ENCODE measurements at places on chromosomes 3 and 15. TPM values are rescaled to one million over a fixed set of nuclear protein-coding genes. Genes with fewer than 3 reads are reported as not detected.

DNA sequence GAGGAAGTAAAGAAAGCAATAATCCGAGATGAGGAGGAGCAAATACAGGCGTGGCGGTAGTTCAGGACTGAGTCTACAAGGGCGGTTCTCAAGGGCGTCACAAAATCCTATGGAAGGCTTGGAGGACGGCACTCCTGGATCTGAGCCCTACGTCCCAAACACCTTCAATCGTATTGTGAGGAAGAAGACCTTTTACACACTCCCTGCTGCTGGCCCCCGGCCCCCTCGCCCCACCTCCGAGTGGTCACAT lies 747 bp downstream of the PLD1 start:
- no peak for DNase-seq

DNA sequence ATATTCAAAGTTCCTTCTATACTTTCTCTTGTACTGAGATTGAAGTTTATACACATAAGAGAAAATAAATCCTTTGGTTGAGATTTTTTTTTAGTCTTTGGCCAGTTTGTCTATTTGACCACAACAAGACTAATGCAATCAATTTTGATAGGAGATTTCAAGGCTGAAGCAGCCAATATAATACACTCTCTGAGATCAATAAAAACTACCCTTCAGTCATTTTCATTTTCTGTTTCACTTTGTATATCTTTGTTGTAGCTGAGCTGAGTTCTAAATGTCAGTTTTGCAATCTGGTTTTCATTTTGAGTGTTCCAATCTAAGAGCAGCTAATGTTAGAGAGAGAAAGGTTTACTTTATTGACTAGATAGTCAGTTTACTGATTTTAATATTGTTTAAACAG lies 623.8 kb upstream of the ROBO1 start:
- no peak for DNase-seq

GRCh38 chr3:72658466-72659100 lies 189.7 kb downstream of the SHQ1 start:
- no peak for DNase-seq

GRCh38 chr15:98878172-98878571 lies 129.4 kb downstream of the PGPEP1L start:
- DNase-seq, result no peak

DNA sequence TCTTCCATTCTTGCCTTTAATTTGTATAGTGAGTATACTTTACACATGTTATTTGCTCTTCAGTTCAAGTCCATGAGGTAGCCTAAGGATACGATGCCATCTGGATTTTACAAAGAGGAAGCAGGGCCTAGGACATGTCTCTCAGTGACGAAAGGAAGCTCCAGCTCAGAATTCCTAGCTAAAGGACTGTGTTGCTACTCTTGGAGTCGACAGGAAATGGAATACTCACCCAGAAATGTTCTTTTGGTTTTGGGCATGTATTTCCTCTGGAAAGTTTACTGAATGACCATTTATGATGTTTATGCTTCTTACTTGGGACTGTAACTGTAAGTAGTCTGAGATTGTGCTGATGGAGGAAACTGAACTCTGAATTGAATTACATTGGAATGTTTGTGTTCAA lies 12.5 kb downstream of the OXNAD1 start:
- no peak for DNase-seq

Gene PARL
- polyA plus RNA-seq, result 60.0 TPM

- DNase-seq, result no peak
These were observed 170.9 kb downstream of the OXSM start for GRCh38 chr3:25960776-25961175.

DNA sequence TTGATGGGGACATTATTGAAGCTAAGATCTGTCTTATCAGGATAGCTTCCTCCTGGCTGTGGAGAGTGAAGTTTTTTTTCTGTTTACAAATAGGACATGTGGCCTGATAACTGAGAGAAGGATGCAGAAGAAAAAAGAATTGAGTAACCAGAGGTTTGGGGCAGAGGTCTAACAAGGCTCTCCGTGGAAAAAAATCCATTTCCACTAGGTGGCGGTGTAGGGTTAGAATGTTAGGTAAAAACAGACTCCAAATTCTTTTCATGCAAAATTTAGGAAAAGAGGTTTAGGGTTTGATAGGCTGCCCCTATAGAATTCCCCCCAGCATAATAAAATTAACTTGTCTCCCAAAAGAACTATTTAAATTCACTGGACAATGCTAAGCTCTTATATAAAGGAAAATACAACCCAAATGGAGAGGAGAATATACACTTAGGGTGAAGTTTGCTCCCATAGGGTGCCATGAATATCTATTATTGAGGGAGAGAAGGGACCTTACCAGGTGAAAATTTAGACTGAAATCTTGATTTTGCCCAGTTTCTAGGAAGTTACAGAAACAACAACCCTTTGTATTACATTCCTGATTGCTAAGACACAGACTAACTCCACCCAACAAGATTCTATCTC lies 1560.4 kb downstream of the OTOL1 start:
- DNase-seq, result peak; percentile 26

DNA sequence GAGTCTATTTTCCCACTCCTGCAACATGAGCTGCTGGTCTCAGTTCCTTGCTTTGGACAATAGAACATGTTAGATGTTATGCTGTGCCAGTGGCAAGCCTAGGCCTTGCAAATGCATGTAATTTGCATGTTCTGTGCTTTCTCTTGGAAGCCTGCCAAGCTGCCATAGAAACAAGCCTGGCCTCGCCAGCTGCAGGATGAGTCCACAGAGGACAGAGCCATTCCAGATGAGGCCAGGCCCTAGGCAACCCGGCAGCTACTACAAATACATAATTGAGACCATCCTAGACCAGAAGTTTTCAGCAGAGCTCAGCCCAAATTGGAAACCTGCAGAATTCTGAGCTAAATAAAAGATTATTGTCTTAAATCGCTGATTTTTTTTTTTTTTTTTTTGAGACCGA lies 39.6 kb downstream of the TRIM69 start:
- DNase-seq, result no peak

GRCh38 chr15:59169251-59169708 lies 37.4 kb upstream of the LDHAL6B start:
- DNase-seq, result no peak

GRCh38 chr3:167978486-167978885 lies 117.2 kb downstream of the GOLIM4 start:
- no peak for DNase-seq

DNA sequence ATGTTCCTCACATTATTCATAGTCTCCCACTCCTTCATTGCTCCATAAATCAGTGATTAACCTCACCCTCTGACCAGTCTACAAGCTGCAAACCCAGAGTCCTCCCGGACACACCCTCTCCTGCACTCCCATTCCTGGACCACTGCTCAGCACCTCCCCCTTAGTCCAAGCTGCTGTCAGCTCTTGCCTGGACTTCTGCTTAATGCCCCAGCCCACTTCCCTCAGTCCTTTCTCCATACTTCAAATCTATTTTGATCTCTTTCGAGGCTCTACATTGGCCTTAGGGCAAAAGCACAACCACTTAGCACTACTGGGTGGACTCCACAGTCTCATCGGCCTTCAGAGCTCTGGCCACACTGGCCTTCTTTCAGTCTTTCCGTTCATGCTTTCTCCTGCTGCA lies 79.4 kb upstream of the FAM98B start:
- no peak for DNase-seq

Gene LRRN1
- polyA plus RNA-seq, result 23.4 TPM

GRCh38 chr15:74428970-74429780 lies 4.6 kb downstream of the SEMA7A start:
- no peak for DNase-seq

DNA sequence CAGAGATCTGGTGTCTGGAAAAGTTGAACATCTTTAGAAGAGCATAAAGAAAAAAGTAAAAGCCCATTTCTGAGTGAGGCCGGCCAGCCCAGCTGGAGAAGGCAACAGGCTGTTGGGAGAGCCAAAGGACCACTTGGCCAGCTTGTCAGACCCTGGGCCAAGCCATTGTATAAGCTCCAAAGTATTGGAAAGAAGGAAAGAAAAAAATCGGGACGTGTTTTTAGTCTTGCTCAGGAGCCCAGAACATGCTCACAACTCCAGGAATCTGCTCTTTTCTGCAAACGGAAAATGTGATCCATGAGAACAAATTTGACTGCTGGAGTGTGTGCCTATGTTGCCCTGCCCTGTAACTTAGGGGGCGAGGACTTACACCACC lies 10.4 kb upstream of the CLPX start:
- no peak for DNase-seq

- DNase-seq, result peak; percentile 40
These were observed 756 bp downstream of the CLPX start for GRCh38 chr15:65184305-65184867.

Gene MASP1
- 8.7 TPM for polyA plus RNA-seq

DNA sequence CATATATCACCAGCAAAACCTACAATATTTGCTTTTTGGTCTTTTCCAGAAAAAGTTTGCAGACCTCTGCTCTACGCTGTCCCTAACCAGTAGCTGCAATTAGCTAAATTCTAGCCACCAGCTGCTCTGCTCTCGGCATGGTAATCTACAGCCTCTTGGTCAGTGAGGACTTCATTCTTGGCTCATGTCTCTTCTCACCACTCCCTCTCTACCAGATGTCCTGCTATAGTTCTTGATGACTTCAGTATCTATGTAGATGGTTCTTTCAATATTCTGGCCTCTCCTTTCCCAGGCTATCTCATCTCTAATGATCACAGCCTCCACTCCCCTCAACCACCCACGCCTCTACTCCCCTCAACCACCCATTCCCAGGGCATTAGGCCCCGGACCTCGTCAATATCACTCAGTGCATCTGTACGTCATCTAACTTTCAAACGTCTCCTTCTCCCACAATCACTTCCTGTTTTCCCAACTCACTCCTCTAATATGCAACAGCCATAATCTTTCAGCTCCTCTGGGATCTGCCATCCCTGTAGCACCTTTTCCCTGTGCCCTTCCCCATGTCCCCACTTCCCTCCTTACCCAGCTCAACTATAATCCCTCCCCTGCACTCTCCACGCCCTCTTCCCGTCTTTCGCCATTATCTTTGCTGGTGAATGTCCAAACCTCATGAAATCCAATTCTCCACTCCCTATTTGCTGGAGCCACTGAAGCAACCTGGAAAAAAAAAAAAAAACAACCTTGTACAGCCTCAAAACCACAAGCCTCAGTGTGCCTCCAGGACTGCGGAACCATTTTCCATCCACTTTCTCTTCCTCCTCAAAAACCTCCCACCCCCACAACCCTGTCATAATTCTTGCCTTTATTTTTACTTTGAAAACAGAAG lies 429.4 kb upstream of the PROK2 start:
- DNase-seq, result no peak

- DNase-seq, result no peak
These were observed 2.9 kb upstream of the EPHB3 start for GRCh38 chr3:184558726-184559125.

DNA sequence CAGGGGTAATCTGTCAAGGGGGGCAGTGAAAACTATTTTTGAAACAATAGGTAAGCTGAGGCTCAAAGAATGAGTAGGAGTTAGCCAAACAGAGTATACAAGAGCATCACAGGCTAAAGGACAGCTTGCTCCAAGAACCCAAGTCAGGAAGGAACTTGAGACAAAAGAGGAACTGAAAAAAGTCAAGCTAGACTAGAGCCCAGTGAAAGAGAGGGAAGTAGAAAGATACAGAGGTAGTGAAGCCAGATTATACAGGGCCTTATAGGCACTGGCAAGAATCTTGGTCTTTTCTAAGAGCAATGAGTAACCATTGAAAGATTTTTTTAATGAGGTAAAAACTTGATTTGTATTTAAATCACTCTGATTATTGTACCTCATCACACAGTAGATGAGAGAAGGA lies 69.9 kb downstream of the FILIP1L start:
- no peak for DNase-seq

GRCh38 chr15:27702581-27702980 lies 396.5 kb downstream of the OCA2 start:
- DNase-seq, result no peak

Gene HDAC11
- 14.8 TPM for polyA plus RNA-seq

DNA sequence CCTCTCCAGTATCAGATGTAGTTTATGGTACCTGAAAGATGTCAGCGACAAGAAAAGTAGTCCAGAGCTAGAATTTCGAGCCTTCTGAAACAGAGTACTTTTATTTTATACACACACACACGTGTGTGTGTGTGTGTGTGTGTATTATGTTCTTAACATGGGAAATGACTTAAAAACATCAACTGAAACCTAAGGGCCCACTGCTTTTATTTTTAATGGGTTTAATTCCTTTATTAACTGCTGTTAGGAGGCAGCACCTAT lies 1.9 kb downstream of the TCF12 start:
- no peak for DNase-seq

DNA sequence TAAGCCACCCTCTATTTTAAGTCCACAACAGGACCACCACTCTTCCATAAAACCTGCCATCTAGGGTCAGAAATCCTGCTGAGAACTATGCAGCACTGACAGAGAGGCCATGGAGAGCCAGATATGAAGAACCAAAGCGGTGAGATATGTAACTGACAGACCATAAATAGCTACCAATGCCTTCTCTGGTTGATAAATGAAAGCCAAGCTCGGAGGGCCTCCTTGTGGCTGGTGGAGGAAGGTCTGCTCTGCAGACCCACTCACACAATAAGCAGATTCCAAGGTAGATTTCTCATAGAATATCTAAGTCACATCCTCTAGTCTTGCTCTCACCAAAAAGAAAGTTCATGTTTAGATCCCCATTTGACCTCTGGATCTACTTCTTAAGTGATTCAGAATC lies 38.9 kb downstream of the RYK start:
- DNase-seq, result peak; percentile 11

Gene PLA1A
- polyA plus RNA-seq, result 7.3 TPM

- no peak for DNase-seq
These were observed 113.0 kb downstream of the TMEM266 start for GRCh38 chr15:76172782-76173181.

Gene GOLGA8J
- polyA plus RNA-seq, result 2.9 TPM

GRCh38 chr15:60494108-60494507 lies 15.2 kb upstream of the ICE2 start:
- no peak for DNase-seq

DNA sequence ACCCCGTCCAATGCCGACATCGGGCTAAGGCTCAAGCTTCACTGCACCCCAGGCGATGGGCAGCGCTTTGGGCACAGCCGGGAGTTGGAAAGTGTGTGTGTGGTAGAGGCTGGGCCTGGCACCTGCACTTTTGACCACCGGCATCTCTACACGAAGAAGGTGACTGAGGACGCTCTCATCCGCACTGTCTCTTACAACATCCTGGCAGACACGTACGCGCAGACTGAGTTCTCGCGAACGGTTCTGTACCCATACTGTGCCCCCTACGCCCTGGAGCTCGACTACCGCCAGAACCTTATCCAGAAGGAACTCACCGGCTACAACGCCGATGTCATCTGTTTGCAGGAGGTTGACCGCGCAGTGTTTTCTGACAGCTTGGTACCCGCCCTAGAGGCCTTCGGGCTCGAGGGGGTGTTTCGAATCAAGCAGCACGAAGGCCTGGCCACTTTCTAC lies 1.0 kb downstream of the PDE12 start:
- no peak for DNase-seq

DNA sequence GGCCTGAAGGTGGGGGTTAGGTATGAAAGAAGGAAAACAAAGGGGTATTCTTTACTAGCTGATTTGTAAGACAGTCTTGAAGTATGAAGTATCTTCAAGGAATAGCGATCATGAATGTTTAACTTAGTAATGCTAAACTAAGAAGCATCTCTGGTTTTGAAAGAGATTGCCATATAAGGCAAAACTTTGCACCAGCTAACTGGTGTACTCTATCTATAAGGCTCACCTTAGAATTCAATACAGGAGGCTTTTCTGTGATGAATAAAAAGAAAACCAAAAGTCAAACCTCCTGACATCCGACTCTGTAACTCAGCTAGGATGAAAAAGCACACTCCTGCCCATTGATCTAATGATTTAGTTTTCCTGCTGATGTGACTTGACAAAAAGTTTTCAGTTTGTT lies 54.7 kb downstream of the FOXP1 start:
- no peak for DNase-seq

All from left kidney (tissue), 8 donors.